Activated CD8-positive, alpha-beta memory T cell treated with anti-CD3 and anti-CD28 coated beads for 4 hours (primary cell): ENCODE measurements at places on chromosomes 5 and 9.

- no peak for DNase-seq
Measured at GRCh38 chr9:90546200-90546599, 96.4 kb downstream of the DIRAS2 start.

GRCh38 chr9:91564081-91564670 is 140.5 kb upstream of the NFIL3 start:
- no peak for DNase-seq

DNA sequence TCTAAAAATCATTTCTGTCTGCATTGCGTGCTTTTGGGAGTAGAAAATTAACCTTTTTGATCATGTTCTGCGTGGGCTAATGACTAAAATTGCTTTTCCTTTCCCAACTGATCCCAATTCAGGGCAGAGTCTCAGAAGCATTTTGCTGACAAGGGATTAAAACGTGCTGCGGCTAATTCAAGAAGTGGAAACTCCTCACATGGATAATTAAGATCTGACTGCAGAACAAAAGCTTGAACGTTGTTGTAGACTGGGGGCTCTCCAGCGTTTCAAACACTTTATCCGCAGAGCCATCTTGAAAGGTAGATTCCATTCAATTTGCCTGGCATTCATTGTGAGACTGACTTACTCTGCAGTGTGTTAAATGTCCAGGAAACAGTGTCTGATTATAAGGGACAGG is 485.3 kb upstream of the DMAC1 start:
- DNase-seq, result no peak

- DNase-seq, result no peak
Measured at GRCh38 chr9:118652912-118653311, 716.3 kb downstream of the BRINP1 start.

GRCh38 chr5:174419540-174420132 is 304.7 kb upstream of the MSX2 start:
- peak; percentile 58 for DNase-seq

DNA sequence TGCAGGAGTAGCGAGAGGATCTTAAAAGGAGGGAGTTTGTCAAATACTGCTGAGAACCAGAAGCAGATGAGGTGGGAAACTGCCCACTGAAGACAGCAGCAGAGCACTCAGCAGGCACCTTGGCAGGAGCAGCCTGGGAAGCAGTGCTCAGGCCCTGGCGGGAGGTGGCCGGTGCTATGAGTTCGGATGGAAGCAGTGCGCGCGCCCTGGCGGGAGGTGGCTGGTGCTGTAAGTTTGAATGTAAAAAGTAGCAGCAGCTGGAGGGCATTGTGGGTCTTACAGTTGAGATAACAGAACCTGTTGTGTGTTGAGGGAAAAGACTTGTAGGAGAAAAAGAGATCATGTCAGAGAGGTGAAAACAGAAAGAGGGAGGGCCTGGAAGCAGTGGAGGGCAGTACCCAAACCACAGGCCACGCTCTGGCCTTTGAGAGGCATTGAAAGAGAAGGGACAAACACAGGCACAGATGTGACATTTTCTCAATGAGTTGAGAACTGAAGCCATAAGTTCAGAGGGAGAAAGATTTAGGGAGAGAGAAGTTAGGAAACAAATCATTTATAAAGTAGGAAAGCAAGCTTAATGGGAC is 130.9 kb downstream of the ERCC6L2 start:
- no peak for DNase-seq

- DNase-seq, result no peak
Measured at GRCh38 chr5:56677690-56678305, 137.6 kb upstream of the MAP3K1 start.

- no peak for DNase-seq
Measured at GRCh38 chr9:107883496-107884124, 394.0 kb upstream of the KLF4 start.

- DNase-seq, result no peak
Measured at GRCh38 chr9:82805027-82805426, 257.9 kb downstream of the RASEF start.

DNA sequence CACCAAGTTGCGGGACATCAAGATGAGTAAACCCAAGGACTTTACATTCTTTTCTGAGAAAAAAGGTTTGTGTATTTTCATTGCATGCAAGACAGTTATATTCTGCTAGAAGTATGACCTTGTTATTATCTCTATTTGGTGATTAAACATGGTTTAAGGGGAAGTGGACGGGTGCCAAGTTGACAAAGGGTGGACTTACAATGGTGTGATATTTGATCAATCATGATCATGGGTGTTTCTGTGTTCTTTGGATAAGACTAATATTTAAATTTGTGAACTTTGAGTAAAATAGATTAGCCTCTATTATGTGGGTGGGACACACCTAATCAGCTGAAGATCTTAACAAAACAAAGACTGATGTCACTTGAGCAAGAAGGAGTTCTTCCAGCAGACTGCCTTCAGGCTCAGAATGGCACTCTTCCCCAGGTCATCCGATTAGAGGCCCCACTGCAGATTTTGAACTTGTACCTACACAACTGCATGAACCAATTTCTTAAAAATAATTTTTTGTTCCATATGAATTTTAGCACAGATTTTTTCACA is 782.9 kb downstream of the CDH12 start:
- no peak for DNase-seq

DNA sequence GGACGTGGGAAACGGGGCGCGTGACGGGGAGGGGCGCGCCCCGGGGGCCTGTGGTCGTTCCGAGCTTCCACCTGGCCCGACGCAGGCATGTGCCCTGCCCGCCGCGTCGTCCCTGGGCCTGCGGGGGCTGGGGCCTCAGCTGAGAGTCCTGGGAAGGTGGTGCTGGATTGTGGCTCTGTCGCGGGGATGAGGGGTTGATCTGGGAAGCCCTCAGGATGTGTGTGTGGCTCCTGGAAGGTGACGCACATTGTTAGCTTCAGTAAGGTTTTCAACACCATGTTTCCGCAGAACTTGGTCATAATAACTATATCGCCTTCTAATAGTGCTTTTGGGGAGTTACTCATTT is 589.1 kb downstream of the MTRR start:
- DNase-seq, result no peak

DNA sequence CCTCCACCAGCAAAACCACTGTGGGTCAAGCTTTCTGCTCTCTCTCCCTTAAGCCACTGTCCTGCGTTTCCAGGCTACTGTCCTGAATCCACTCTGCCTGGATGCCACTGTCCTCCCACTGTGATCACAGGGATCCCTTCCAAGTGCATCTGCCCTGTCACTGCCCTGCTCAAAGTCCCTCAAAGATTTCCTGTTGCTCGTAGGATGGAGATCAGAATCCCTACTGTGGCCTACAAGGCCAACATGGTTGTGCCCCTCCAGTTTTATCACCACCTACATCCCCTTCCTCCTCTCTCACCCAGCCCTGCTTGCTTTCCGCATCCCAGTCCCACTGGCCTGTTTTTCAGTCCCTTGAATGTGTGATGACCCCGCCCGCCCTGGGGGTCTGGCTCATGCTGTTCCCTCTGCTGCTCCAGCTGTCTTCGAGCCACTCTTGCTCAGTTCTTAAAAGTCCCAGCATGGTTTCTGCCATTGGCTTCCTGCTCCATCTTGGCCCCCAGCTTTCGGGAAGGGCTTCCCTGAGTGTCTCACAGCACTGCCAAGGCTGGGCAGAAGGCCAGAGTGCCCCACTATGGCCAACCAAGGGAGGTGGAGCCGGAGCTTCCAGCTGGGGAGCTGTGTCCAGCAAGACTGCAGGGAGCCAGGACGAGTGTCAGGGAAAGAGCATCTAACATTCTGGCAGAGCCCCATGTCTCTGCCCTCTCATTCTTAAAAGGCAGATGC is 12.9 kb upstream of the FRRS1L start:
- no peak for DNase-seq

GRCh38 chr5:121701731-121702130 is 150.0 kb upstream of the FTMT start:
- no peak for DNase-seq

- DNase-seq, result no peak
Measured at GRCh38 chr5:116834796-116835515, 260.3 kb upstream of the SEMA6A start.

DNA sequence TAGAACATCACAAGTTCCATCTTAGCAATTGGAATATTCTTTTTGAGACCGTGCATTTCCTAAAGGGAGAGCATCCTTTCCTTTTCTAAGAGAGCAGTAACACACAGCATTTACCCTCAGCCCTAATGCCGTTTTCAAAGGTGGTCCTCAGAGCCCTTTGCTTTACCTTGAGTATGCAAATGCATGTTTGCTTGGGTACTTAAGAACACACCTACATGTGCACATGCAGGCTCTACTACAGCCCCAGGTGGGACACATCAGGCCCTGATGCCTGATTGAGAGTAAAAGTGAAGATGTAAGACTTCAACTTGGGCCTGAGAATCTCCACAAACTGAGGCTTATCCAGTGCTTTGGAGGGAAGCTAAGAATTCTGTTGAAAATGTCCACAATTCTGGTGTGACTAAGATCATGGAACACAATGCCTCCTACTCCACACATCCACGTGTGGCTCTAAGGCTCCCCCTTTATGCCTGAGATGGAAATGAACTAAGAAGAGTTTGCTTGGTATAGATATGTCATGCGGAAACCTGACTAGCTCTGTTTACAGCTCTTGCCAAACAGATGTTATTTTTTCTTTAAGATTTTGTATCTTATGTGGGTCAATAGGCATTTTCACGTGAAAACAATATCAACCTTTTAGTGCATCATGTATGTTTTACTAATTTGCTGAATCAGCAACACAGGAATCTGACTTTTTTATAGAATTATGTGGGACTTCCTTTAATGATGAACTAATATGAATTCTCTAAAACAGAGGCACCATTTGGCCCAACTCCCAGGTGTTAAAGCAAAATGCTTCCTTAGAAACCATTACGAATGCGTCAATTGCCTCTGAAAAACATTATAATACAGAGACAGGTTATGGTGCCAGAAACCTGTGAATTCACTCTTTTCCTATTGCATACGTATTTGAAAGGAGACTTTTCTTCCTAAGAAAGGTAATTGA is 48.9 kb upstream of the SLC2A8 start:
- DNase-seq, result no peak

GRCh38 chr5:35820735-35821134 is 36.0 kb upstream of the IL7R start:
- no peak for DNase-seq

GRCh38 chr5:131303537-131303936 is 39.7 kb downstream of the CDC42SE2 start:
- no peak for DNase-seq

- no peak for DNase-seq
Measured at GRCh38 chr5:137727623-137728022, 8.3 kb downstream of the KLHL3 start.

DNA sequence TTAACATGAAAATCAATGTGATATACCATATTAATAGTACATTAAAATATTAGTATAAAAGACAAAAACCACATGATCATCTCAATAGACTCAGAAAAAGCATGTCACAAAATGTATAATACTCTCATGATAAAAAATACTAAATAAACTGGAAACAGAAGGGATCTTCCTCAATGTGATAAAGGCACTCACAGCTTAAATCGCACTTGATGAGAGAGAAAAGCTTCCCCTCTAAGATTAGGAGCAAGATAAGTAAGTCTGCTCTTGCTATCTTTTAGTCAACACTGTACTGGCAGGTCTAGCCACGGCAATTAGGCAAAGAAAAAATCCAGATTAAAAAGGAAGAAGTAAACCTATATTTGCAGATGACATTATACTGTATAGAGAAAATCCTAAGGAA is 21.8 kb upstream of the MSH3 start:
- no peak for DNase-seq

DNA sequence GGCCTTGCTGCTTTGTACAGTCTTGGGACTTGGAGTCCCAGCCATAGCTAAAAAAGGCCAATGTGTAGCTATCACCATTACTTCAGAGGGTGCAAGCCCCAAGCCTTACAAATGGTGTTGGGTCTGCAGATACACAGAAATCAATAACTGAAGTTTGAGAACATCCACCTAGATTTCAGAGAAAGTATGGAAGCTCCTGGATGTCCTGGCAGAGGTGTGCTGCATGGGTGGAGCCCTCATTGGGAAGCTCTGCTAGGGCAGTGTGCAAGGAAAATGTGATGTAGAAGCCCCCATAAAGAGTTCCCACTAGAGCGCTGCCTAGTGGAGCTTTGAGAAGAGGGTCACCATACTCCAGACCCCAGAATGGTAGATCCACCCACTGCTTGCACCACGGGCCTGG is 626.7 kb upstream of the COX7C start:
- no peak for DNase-seq

DNA sequence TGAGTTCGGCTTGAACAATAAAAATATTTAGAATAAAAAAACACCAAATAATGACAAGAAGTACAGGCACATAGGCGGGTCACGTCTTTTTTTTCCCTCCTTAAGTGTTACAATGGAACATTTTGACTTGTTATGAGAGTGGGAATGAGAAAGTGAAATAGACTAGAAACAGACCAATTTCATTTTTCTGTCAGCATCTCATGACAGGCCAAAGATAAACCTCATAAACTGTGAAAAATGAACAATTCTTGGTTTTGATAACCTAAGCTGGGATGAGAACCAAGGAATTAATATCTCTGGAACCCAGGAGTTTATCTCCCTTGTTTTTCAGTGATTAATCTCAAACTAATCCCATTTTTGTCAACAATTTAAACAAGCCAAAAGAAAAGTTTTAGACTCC is 299.5 kb downstream of the SLIT3 start:
- DNase-seq, result no peak

DNA sequence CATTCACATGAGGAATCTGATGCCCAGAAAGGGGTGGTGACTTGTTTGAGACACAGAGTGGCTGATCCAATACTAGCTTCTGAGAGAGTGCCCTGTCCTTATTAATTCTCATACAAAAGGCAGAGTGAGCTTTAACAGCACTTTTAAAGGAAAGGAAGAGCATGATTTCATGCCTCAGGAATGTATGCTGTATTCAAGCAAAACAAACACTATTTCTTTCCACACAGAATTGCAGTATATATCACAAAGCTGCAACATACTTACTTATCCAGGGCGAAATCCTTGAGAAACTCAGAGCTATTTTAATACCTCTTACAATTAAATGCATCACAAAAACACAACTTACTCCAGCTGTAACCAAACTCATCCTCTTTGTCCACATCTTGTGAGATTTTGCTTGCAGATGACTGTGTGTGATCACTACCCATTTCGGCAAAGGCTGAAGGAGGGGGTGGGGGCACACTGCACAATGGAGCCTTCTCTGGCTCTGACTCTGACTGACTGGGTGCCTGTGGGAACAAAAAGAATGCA is 139.8 kb downstream of the MPDZ start:
- DNase-seq, result no peak

- no peak for DNase-seq
Measured at GRCh38 chr5:80541392-80541791, 28.7 kb downstream of the ANKRD34B start.

GRCh38 chr5:76556511-76557221 is 66.5 kb downstream of the F2RL2 start:
- DNase-seq, result no peak

DNA sequence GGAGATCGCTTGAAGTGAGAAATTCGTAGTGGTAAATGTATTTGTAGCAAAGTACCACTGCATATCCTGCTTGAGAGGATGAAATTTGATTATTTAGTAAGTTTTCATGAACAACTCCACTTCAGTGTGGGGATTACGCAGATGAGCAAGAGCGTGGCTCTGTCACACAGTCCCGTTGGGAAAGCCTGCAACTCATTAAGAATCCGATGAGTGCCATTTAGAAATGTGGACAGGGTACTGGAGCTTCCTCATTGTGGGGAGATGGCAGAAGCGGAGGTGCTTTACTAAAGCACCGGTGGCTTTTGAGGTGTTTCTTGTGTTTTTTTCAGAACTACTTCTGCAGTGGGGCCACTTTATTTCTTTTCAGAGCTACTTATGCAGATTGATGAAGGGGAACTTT is 1.4 kb downstream of the TJP2 start:
- no peak for DNase-seq
